ENCODE measurements at places on chromosomes 4 and X. TPM values are rescaled to one million over a fixed set of nuclear protein-coding genes. Genes with fewer than 3 reads are reported as not detected.

DNA sequence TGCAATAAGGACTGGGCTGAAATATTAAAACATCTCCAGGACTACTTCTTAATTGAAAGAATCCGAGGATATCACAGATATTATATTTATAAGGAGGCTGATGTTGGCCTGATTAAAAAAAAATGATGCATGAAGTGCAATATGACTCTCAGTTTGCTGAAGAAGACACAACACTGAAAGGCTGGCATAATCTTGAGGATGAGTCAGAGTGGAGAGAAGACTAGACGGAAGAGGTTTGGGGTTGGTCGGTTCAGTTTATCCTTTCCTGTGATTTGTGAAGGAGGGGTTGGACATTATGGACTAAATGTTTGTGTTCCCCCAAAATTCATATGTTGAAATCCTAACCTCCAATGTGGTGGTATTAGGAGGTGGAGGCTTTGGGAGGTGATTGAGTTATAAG is 170.3 kb downstream of the CORIN start:
- no peaks in the 10 kb centered on the region for H3K36me3 ChIP-seq
- no peak for DNase-seq

- H3K4me1 ChIP-seq, result no peaks in the 10 kb centered on the region
- no peak overlapping the region for H3K27ac ChIP-seq
- peaks cover 2% of the 10 kb centered on the region for H3K27me3 ChIP-seq
- no peak for DNase-seq
- peaks cover 4% of the 10 kb centered on the region for H3K36me3 ChIP-seq
These were observed 4.8 kb upstream of the MXRA5 start for GRCh38 chrX:3351276-3351675.

- DNase-seq, result no peak
- peaks cover 6% of the 10 kb centered on the region for H3K27me3 ChIP-seq
- H3K36me3 ChIP-seq, result no peaks in the 10 kb centered on the region
These were observed 103.5 kb upstream of the PPARGC1A start for GRCh38 chr4:23993373-23993772.

DNA sequence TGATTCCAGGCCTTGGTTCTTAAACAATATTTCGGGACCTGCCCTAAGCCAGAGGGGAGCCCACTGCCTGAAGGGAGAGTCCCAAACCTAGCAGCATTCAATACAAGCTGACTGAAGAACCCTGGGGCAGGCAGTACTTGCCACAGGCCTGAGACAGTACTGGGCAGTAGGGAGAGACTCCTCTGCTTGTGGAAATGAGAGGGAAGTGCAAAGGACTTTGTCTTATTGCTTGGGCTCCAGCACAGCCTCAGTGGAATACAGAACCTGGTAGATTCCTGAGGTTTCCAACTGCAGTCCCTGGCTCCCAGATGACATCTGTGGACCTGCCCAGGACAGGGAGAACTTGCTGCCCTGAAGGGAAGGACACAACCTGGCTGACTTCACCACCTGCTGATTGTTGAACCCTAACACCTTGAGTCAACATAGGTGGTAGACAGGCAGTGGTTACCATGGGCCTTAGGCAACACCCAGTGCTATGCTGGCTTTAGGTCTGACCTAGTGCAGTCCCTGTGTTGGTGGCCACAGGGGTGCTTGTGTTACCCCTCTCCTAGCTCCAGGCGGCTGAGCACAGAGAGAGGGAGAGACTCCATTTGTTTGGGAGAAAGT is 20.3 kb upstream of the ABCG2 start:
- H3K27me3 ChIP-seq, result peaks cover 3% of the 10 kb centered on the region
- peaks cover 12% of the 10 kb centered on the region for H3K4me1 ChIP-seq
- no peak overlapping the region for H3K27ac ChIP-seq
- H3K36me3 ChIP-seq, result peaks cover 4% of the 10 kb centered on the region

- no peak overlapping the region for H3K4me3 ChIP-seq
- peaks cover 22% of the 10 kb centered on the region for H3K27me3 ChIP-seq
- no peak for DNase-seq
- H3K4me1 ChIP-seq, result no peaks in the 10 kb centered on the region
- H3K27ac ChIP-seq, result no peak overlapping the region
These were observed 9.3 kb downstream of the HMX1 start for GRCh38 chr4:8862334-8862733.

DNA sequence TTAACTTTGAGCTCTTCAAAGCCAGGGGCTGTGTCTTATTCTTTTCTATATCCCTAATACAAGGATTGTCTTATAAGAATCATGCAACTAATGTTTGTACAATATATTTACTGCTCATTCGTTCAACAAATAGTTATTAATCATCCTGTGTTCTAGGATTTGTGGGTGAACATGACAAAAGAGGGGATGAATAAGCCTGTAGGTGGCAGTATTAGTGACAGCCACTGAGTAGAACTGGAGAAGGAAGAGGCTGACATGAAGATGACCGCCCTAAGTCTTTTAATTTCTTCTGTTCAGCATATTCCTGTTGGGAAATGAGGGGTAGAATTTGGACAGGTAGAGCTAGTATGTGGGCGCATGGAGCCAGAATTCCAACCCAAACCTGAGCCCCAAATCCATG is 11.9 kb upstream of the LINC00632 start:
- DNase-seq, result no peak
- no peaks in the 10 kb centered on the region for H3K36me3 ChIP-seq
- H3K27ac ChIP-seq, result no peak overlapping the region
- H3K27me3 ChIP-seq, result peaks cover 1% of the 10 kb centered on the region
- H3K4me3 ChIP-seq, result no peak overlapping the region

GRCh38 chr4:25457053-25457715 is 80.1 kb downstream of the ANAPC4 start:
- H3K27ac ChIP-seq, result no peak overlapping the region
- no peak overlapping the region for H3K4me3 ChIP-seq
- DNase-seq, result no peak
- no peaks in the 10 kb centered on the region for H3K4me1 ChIP-seq
- H3K36me3 ChIP-seq, result no peaks in the 10 kb centered on the region

- no peaks in the 10 kb centered on the region for H3K4me1 ChIP-seq
- no peak overlapping the region for H3K4me3 ChIP-seq
- H3K36me3 ChIP-seq, result no peaks in the 10 kb centered on the region
- H3K27me3 ChIP-seq, result peaks cover 2% of the 10 kb centered on the region
- H3K27ac ChIP-seq, result no peak overlapping the region
These were observed 50.1 kb downstream of the RXFP1 start for GRCh38 chr4:158571736-158572135.

- no peak overlapping the region for H3K27ac ChIP-seq
- DNase-seq, result no peak
- no peak overlapping the region for H3K4me3 ChIP-seq
- no peaks in the 10 kb centered on the region for H3K4me1 ChIP-seq
These were observed 55.8 kb upstream of the ARHGAP24 start for GRCh38 chr4:85419103-85419502.

- H3K27me3 ChIP-seq, result peaks cover 2% of the 10 kb centered on the region
- H3K36me3 ChIP-seq, result no peaks in the 10 kb centered on the region
- no peaks in the 10 kb centered on the region for H3K4me1 ChIP-seq
- DNase-seq, result no peak
These were observed 1351.7 kb upstream of the ADGRL3 start for GRCh38 chr4:59848457-59848856.

DNA sequence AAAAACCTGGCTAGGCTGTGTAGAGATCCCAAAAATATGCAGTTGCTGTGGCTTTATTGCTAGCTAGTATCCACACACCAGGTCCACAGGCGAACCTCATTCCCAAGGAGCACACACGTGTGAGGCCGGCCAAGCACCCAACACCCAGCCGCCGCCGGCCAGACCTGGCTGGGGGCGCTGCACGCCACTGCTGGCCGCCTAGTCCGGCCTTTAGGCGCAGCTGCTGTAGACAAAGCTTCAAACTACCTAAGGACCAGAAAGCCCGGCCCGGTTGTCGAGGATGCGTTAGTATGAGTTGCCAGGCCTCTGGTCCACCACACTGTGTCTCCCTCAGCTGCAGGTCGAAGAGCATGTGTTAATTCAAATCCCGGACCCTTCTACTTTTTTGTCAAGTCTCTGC is 3.1 kb downstream of the POU3F4 start:
- H3K36me3 ChIP-seq, result no peaks in the 10 kb centered on the region
- H3K4me3 ChIP-seq, result no peak overlapping the region
- H3K27me3 ChIP-seq, result peaks cover 3% of the 10 kb centered on the region
- no peak overlapping the region for H3K27ac ChIP-seq

DNA sequence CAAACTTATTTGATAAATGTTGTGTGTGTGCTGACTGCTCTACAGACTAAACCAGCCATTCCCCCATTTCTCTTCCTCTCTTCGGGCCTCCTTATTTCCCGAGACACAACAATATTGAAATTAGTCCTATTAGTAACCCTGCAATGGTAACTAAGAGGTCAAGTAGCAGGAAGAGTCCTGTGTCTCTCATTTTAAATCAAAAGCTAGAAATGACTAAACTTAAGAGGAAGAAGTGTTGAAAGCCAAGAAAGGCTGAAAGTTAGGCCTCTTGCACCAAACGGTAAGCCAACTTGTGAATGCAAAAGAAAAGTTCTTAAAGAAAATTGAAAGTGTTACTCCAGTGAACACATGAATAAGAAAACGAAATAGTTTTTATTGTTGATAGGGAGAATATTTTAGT is 357.8 kb upstream of the SLC7A11 start:
- DNase-seq, result no peak
- no peaks in the 10 kb centered on the region for H3K36me3 ChIP-seq
- no peaks in the 10 kb centered on the region for H3K4me1 ChIP-seq
- H3K27ac ChIP-seq, result no peak overlapping the region

GRCh38 chr4:52788806-52789205 is 37.6 kb upstream of the ERVMER34-1 start:
- H3K36me3 ChIP-seq, result no peaks in the 10 kb centered on the region
- no peak overlapping the region for H3K4me3 ChIP-seq
- no peaks in the 10 kb centered on the region for H3K27me3 ChIP-seq
- H3K27ac ChIP-seq, result no peak overlapping the region
- H3K4me1 ChIP-seq, result no peaks in the 10 kb centered on the region
- no peak for DNase-seq

The PCSK1N gene
- polyA plus RNA-seq, result not detected

The SLC6A14 gene
- polyA plus RNA-seq, result not detected

The HSD17B10 gene
- polyA plus RNA-seq, result 194 TPM

The L1CAM gene
- not detected for polyA plus RNA-seq

The DMRTC1 gene
- not detected for polyA plus RNA-seq

All from immature natural killer cell (primary cell).